ENCODE measurements at places on chromosomes 3 and 15. TPM values are rescaled to one million over a fixed set of nuclear protein-coding genes. Genes with fewer than 3 reads are reported as not detected.
A peak's percentile ranks its signal among the peaks of the same experiment; 100 is the strongest.

Gene NFKBIZ
- 198 TPM for total RNA-seq

Gene RBPMS2
- total RNA-seq, result 6.9 TPM

Gene CCR8
- total RNA-seq, result not detected

Gene POMGNT2
- total RNA-seq, result 12.0 TPM

GRCh38 chr3:36229496-36229895, 150.8 kb upstream of the STAC start:
- no peak for DNase-seq

DNA sequence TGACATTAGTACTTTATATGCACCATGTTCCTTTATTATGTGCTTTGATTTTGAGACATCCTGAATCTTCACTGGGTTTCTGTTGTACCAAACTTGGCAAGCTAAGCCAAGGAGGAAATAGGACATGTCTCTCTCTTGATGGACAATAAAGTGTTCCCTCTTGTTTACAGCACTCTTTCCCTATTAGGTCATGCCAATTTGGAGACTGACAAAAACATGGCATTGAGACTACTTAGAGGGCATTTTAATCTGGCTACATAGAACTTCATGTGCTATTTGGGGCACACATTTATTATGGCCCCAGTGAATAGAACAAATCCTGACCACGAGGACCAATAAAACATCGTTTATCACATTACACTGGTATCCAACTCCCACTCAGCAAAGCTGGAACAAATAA, 85.3 kb upstream of the TNFSF10 start:
- no peak for DNase-seq

DNA sequence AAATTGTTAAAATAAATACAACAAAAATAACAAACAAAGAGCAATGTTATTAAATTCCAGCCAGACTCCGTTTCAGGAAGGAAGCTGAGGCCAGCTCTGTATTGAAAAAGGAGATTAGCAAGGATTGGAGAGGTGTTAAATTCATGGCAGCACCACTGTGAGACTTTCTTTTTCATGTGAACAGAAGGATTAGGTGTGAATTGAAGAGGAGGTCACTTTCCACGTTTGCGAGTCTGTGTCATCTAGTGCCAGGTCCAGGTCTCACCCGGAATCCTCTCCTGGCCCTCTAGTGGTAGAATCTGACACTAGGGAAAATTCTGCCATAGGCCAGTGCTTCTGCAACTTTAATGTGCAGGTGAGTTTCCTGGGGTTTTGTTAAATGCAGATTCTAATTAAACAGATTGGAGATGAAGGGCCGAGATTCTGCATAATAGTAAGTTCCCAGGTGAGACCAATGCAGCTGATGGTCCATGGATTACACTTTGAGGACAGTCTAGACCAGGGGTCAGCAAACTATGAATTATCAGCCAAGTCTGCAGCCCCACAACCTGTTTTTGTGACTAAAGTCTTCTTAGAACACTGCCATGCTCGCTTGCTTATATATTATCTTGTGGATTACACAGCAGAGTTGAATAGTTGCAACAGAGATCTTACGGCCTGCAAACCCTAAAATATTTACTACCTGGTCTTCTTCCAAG, 9.2 kb upstream of the SLC6A1 start:
- no peak for DNase-seq

- peak; percentile 75 for DNase-seq
These were observed 770.0 kb downstream of the GRM7 start for GRCh38 chr3:7630925-7631324.
